ENCODE measurements at places on chromosomes 16 and 17.

DNA sequence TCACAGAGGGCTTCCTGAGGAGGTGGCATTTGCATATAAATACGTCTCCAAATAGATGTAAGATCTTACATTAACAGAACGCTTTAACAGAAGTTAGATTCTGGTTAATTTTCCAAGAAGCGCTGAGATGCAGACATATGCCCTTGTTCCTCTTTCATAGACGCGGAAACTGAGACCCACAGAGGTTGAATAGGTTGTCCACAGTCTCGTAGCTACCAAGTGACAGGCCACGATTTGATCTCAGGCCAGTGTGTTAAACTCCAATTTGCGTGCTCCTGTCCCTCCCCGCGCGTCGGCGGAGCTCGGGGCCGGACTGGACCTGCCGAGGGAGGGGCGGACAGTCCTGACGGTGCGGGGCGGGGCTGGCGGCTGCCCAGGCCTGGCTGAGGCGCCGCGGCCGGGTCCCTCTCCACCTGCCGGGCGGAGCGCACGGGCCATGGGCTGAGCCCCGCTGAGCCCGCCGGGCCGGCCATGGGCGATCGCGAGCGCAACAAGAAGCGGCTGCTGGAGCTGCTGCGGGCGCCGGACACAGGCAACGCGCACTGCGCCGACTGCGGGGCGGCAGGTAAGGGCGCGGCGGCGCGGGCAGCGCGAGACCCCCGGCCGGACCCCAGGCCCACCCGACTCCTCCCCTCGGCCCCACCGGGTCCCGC is at the start of gene ADAP2:
Gene ADAP2, plus strand, starts transcription at position 402 of the 653 bp plus-strand sequence. Its CDS starts 70 bp downstream, at position 472.
- no peak for DNase-seq

GRCh38 chr17:66953630-66954020 is 10.9 kb upstream of the CACNG4 start:
- DNase-seq: no peak

- no peak for DNase-seq
Observed at GRCh38 chr17:43822570-43823190, 10.3 kb downstream of the MPP3 start.

- DNase-seq: no peak
Observed at GRCh38 chr16:57141822-57142631, 43.8 kb downstream of the PSME3IP1 start.

GRCh38 chr16:88772871-88773811 is 11.9 kb downstream of the PIEZO1 start:
- no peak for DNase-seq

- no peak for DNase-seq
Observed at GRCh38 chr17:65604070-65604469, 42.6 kb upstream of the AXIN2 start.

GRCh38 chr16:31807086-31807485 is 66.5 kb upstream of the ZNF267 start:
- no peak for DNase-seq

GRCh38 chr17:57876023-57876865 is 26.4 kb upstream of the MRPS23 start:
- DNase-seq: no peak

GRCh38 chr17:4908301-4908700 is 5.4 kb upstream of the CHRNE start:
- no peak for DNase-seq

DNA sequence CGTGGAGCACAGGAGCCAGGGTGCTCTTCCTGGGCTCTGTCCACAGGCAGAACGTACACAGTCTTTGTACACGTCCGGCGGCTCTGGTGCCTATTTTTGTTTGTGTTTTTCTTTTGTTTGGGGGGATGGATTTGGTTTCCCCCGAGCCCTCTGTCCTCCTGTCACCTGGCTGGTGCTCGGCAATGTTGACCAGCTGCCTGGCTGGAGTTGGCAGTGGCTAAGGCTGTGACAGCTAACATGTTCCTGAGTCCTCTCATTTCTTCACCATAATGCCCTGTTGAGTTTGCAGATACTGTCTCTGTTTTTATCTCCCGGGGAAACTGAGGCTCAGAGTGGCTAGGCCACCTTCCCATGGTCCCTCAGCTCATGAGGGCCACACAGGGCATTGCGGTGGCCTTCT is 25.7 kb downstream of the MAPT start:
- DNase-seq: no peak

GRCh38 chr16:11640987-11641817 is 27.1 kb upstream of the SNN start:
- no peak for DNase-seq

DNA sequence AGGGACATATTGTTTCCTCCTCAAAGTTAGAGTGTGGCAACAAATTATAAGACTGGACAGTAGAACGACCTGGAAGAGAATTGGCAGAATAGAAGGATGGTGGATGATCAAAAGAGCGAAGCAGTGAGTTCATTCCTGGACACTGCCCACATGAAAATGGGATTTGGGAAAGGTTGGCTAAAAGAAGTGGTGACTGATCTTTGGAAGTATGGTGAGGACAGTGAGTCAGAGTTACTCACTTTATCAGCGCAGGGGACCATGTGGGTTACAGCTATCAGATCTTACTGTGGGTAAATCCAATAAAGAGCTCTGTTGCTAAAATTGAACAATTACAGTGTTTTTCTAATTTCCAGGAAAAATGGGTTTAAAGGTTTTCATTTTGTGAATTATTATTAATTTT is 2.7 kb upstream of the TANC2 start:
- no peak for DNase-seq

- no peak for DNase-seq
Observed at GRCh38 chr17:320809-321385, 31.7 kb downstream of the RPH3AL start.

- DNase-seq: no peak
Observed at GRCh38 chr16:60302676-60303075, 1568.6 kb upstream of the GOT2 start.

DNA sequence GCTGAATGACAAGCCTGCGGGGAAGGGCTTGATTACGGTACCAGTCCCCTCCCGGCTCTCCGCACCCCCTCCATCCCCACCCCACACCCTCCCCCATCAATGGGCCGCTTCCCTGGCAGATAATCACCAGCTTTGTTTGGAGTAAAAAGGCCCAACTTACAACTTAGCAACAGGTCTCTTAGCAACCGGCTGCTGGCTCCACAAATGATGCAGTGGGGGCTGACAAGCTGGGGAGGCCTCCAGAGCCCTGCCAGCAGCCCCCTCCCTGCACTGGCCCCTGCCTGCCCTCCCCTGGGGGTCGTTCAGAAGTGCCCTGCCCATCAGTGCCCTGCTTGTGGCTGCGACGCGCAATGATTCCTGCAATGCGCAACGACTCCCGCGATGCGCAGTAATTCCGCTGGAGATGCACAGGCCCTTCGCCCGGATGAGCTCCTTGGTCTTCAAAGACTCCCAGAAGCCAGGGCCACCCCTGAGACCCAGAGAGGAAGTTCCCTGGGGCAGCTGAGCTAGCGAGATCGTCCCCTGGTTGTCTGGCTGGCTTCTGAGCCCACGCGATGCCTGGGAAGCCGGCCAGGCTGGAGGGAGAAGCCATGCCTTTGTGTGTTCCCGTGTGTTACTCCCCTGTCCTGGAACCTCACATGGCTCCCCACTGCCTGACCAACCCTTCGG is 23.3 kb downstream of the CPNE2 start:
- DNase-seq: no peak

DNA sequence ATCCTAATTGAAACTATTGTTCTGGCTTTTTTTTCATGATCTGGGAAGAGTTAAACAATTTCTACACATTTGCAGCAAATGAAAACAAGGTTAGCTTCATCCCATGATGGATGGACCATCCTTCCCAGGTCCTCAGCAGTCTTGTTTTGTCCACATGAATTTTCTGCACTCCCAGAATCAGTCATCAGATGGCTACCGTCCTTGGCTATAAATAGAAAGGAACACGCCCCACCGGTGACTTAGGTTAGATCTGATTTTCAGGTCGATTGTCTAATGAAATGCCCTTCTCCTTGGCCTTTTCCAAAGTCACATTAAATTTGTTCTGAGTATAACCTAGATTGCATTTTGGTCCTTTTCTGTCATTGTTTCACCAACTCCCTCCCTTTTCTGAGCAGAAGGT is 41.4 kb upstream of the NOL11 start:
- no peak for DNase-seq

- DNase-seq: no peak
Observed at GRCh38 chr17:72657467-72658317, 434.8 kb downstream of the SLC39A11 start.

DNA sequence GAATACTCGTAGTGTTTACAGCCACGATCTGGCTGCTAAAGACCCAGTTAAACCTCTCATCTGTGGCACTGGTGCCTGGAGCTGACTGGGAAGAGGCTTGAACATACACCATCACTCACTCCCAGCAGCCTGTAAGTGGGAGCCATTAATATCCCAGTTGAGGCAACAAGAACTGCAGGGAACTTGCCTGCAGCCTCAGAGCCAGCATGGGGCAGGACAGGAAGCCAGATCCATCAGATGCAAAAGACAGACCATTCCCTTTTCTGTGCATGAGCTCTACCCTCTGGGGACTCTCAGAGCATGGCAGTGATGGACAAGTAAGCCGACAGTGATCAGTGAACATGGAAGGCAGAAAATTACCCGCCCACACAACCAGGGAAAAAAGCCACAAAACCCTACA is 91.8 kb downstream of the TMEM132E start:
- no peak for DNase-seq

DNA sequence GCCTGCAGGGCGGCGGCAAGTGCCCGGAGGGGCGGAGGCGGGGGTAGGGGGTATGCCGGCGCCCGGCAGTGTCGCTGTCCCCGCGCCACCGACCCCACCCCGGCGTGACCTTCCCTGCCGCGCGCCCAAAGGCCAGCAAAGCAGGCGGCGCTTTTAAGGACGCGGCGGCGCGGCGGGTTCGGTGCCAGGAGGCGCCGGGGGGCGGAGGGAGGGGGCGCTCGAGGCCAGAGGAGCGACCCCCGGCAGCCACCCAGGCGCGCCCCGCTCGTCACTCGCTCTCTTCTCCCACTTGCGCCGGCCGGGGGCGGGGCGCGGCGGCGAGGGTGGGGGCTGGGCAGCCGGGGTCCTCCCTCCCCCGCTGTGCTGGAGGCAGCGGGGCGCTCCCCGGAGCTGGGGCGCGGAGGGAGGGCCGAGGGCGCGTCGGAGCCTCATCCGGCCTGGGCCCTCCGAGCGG is 8.6 kb upstream of the BAHCC1 start:
- no peak for DNase-seq

GRCh38 chr17:6677158-6677831 is 25.7 kb downstream of the C17orf100 start:
- DNase-seq: no peak

DNA sequence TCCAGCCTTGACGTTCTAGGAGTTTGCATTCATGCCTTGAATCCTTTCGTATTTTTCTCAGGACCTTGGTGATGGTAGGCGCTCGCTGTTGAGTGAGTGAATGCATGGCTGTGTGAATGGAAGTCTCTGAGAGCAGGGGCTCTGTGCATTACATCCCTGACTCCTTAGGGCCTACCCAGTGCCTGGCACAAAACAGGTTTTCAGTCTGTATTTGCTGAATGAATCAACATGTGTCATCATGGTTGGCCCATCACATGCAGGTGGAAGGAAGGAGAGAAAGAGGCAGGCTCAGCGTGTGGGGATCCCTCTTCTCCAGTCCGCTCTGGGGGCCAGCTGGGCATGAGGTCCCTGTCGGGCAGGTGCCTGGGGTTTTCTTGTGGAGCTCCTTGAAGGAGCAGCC is 8.7 kb downstream of the RAP1GAP2 start:
- no peak for DNase-seq

DNA sequence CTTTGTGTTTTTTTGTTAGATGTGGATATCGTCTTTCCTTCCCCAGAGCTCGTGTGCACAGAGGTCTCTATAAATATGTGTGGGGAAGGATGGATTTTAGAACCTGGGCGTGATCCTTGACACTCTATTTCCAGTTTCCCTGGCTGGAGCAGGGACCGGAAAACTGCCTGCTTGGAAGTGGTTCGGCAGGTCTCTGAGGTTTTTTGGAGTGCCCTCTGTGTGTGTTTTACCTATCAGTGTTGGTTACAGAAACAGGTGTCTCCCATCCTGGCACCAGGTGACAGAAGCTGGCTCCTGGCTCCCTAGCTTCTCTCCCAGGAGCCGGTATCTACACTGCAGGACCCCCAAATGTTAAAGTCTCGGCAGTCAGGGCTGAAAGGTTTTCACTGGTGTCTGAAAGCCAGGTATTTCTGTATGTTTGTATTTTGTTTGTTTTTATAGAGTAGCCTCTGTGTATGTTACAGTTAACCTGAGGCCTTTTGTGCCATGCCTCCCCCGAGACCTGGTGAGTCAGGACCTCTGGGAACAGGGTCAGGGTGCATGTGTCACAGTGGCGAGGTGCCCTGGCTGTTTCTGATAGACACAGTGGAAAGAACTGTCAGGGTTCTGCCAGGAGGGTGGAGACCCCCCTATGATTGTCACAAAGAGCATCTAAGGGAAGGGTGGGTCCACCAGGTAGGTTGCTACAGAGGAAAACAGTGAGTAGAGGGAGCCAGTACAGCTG is 31.3 kb downstream of the ZC3H18 start:
- DNase-seq: no peak

DNA sequence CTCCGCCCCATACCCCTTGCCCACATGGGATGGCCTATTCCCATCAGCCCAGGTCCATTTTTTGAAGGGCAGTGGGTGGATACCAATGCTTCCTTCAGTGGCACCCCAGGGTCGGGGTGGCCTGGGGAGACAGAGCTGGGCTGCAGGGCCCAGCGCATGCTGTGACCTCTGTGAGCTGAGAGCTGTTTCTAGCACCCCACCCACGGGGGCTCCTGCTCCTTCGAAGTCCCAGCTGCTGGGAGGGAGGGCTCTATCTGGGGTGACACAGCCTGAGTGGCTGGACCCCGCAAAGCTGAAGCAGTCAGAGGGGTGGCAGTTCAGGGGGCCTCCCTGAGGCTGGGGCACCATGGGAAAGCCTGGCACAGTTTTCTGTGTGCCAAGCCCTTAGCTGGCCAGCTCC is 10.7 kb downstream of the PAM16 start:
- DNase-seq: no peak

DNA sequence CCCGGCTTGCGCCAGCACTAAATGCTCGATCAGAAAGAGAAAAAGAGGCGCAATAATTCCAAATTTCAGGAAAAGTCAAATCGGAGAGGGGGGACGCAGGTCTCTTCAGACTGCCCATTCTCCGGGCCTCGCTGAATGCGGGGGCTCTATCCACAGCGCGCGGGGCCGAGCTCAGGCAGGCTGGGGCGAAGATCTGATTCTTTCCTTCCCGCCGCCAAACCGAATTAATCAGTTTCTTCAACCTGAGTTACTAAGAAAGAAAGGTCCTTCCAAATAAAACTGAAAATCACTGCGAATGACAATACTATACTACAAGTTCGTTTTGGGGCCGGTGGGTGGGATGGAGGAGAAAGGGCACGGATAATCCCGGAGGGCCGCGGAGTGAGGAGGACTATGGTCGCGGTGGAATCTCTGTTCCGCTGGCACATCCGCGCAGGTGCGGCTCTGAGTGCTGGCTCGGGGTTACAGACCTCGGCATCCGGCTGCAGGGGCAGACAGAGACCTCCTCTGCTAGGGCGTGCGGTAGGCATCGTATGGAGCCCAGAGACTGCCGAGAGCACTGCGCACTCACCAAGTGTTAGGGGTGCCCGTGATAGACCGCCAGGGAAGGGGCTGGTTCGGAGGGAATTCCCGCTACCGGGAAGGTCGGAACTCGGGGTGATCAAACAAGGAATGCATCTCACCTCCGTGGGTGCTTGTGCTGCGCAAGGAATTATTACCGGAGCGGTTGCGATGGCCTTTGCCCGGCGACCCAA is 4.0 kb upstream of the DLX4 start:
- DNase-seq: no peak

GRCh38 chr17:8649157-8650118 is 18.9 kb upstream of the MYH10 start:
- DNase-seq: no peak

- DNase-seq: no peak
Observed at GRCh38 chr16:74591876-74592650, 14.9 kb downstream of the GLG1 start.

- DNase-seq: no peak
Observed at GRCh38 chr17:2146132-2146871, 91.4 kb downstream of the HIC1 start.

GRCh38 chr16:1220841-1221627 is 4.0 kb downstream of the TPSG1 start:
- no peak for DNase-seq
